ENCODE measurements at places on chromosomes 16 and 17.
A peak's percentile ranks its signal among the peaks of the same experiment; 100 is the strongest.

- DNase-seq = no peak
Observed at GRCh38 chr17:64156670-64157069, 26.7 kb upstream of the ERN1 start.

GRCh38 chr16:54444851-54445458, 158.4 kb upstream of the IRX3 start:
- DNase-seq = no peak

- no peak for DNase-seq
Observed at GRCh38 chr17:80818871-80819270, 172.8 kb upstream of the CHMP6 start.

DNA sequence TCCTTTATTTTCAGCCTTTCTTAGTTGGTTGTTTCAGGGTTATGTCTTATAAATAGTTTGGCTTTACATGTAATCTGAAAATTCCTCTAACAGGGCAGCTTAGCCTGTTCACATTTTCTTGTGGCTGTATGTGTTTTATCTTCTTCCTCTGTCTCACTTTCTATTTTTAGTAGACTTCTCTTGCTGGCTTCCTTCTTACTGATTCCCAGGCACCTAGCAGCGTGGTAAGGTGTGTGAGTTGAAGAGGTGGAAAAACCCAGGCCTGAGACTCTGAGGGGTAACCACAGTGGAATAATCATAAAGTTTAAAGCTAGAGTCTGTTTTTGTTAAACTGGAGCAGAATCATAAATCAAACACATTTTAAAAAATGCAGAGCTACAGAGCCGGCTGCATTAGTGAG, 190.9 kb downstream of the LGALS9B start:
- no peak for DNase-seq

DNA sequence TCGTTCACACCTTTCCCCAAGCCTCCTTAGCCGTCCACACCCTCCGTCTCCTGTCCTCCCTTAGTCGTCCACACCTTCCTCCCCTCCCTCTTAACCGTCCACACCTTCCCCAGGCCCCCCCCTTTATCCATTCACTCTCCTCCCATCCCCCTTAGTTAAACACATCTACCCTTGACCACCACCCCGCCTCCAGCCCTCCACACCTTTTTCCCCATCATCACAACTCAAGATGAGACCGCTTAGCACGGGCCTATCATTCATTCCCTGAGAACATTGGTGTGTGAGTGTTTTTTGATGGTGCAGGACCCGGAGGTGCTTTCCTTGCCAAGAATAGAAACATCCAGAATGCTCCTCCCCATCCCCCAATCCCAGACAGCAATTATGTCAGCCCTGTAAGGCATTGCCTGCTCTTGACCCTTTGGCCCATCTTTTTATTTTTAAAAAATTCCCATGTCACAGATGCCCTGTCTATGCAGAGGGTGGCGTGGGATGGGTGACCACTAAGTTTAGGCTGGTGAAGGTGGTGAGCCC, 1.4 kb downstream of the TENT4B start:
- no peak for DNase-seq

DNA sequence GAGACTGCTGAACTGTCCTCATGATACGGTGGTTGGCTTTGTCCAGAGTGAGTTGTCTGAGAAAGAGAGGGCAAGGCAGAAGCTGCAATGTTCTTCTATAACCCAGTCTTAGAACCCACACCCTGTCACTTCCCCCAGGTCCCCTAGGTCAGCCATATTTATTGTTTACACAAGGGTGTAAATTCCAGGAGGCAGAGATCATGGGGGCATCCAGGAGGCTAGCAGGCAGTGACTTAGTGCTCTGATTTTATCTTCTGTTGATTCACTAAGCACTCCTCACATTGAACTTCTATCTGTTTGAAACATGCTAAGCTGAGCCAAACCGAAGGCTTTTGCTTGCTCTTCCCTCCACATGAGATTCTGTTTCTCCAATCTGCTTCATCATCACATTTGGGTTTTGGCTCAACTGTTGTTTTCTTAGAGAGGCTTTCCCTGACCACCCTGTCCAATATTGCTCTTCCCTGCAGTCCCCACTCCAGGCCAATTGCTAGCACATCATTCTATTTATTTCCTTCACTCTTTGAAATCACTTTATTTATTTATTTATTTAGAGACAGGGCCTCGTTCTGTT, 34.3 kb upstream of the SHISA9 start:
- DNase-seq = no peak

DNA sequence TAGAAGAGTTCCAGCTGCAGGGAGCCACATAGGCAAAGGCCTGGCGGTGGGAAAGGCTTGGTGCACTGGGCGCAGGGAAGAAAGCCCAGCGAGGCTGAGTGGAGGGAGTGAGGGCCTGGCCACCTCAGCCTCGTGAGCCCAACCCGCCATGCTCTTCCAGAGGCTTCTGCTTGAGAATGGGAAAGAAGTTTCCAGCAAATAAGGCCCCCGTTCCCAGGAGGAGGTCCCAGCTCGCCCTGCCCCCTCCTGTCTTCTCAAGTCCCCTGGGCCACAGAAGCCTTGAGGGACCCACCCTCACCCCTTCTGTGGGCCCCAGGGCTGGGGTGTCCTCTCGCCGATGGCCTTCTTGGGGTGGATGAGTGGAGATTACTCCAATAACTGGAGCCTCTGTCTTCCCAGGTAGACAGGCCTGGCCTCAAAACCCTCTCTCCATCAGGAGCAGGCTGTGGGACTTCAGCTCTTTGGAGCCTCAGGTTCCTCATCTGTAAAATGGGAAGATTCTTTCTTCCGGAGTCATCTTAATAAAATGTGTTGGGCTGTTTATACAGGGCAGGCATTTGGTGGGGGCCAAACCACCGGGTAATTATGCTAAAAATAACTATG, 933 bp upstream of the SNN start:
- no peak for DNase-seq

DNA sequence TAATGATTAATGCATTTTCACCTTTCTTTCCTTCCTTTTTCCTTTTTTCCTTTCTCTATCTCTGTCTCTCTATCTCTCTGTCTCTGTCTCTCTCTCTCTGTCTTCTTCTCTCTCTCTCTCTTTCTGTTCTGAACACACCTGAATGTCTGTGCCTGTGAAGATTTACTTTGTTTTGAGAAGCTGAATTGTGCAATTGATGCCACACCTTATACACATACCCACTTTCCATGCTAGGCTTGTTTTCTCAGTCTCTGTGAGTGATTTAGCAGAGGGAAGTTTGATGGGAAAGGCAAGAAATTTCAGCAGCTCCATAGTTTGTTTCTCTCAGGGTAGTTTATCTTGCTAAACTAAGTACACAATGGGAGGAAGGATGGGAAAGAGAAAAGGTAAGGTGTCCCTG, 9.3 kb upstream of the CAPNS2 start:
- DNase-seq = no peak

DNA sequence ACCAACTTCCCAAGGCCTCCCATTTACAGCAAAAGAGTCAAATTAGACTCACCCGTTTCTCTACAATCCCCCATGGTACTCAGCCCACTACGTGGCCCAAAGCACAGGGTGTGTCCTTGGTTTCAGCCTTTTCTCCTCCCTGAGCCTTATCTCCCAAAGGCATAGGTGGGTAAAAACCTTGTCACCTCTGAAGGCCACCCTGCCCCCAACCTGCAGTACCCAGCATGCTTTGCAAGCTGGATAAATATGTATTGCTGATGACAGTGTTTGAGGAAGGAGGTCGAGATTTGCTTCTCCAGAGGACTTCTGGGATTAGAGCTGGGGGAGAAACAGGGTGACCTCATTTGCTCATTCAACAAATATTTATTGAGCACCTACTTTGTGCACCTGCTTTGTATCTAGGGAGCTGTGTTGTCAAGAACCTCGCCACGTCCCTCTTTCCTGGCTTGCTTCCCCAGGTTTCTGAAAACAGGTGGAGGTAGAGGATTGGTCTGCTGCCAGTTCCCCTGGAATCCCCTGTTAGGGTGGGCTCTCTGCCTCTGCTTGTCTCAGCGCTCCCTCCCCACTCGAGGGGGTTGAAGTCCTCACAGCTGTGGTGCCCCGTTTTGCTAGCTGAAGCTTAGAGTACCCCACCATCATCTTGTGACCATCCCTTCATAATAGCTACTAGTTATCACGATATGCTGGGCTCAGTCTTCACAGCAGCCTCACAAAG, 3.0 kb downstream of the LASP1 start:
- no peak for DNase-seq

DNA sequence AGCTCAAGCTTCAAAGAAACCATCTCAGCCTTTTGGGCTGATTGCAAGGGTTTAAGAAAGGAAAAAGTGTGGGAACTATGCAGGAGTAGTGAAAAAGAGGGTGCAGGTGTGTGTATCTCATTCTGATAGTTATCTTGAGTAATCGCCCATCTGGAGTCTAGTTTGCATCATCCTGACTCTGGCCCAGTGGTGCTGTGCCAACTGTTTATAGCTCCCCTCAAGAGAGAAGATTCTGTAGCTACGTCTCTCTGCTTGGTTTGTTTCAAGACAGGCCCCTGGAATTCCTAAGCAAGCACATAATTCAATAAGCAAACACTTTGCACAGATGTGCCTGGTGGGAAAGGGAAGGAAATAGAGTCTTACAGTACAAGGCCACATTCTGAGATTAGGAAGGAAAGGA, 144.4 kb downstream of the HAPSTR1 start:
- no peak for DNase-seq

DNA sequence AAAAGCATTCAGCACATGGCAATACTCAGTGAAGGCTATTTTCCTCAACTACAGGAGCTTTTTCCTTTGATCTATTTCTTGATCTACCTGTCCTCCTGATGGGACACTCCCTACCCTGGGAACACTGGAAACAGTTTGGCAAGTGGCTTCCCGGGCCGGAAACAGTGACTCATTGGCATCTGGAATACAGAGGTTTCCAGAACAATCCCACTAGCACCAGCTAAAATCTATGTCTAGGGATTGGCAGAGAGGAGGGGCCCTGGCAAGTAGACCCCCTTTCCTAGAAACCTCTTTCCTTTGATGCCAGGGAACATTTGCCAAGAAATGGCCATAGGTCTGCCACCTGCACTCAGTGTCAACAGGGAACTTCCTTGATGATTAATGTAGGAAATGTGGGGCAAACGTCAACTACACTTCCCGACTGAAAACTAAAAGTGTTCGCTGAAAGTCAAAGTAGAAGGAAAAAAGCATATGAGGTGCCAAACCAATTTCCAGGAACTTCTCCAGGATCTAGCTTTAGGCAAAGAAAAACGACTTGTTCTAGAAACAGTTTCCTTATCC, 30.4 kb upstream of the FBXW10B start:
- no peak for DNase-seq

DNA sequence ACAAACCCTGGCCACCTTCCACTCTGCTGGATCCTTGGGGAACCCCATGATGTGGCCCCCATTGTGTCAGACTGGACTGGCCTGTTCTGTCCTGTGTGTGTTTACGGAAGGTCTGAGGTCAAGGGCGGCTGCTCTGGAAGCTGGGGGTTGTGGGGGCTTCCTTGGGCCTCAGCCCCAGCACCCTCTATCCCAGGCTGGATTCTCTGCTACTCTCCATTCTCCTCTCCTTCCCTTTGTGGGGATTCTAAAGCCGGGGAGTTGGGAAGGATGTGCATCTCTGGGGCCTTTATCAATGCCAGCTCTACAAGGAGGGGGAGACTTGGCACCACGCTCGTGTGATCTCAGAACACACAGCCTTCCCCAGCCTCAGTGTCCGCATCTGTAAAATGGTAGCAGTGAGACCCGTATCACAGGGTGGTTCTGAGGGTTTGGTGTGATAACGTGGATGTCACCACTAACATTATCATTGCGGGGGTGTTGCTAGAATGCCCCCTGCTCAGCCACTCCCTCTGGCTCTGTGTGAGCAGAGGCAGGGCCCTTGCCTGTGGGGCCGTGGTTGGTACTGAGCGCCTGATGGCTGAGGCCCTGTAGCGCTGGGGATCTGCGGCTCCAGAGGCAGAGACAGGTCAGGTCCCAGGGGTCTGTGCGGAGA, 18.1 kb downstream of the ADGRG1 start:
- DNase-seq = no peak

DNA sequence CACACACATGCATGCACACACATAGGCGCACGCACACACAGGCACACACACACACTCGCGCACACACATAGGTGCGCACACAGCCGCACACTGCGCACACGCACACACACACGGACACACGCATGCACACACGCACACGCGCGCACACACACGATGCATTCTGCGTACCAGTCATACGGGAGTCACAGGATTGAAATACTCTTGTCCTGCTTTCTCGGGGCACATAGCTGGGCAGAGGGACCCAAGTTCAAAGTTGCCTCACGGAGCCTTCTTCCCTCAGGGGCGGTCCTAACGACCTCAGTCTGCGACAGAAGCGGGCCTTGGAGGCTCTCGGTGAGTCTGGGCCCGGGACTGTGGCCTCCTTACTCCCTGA, 56.0 kb downstream of the MRM1 start:
- no peak for DNase-seq

GRCh38 chr16:69089091-69089910, 16.2 kb upstream of the HAS3 start:
- DNase-seq = no peak

DNA sequence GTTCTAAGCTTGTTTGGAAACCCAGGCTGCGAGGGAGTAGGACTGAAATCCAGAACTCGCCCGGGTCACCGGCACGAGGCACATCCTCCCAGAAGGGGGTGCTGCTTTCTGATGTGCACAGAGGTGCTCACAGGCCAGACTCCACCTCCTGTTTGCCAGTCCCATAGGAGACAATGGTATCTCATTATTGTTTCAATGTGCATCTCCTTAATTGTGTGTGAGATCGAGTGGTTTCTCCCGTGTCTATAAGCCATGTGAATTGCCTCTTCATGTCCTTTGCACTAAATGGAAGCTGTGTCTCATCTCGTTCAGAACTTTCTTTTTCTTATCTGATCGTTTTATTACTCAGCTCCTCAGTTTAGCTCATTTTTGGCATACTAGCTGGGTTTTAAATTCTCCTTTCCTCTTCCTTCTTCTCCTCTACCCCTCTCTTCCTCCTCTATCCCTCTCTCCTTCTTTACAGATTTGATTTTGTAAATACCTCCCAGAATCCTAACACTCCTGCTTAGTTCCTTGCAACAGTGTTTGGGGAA, 32.1 kb upstream of the PRKCB start:
- peak; percentile 14 for DNase-seq

DNA sequence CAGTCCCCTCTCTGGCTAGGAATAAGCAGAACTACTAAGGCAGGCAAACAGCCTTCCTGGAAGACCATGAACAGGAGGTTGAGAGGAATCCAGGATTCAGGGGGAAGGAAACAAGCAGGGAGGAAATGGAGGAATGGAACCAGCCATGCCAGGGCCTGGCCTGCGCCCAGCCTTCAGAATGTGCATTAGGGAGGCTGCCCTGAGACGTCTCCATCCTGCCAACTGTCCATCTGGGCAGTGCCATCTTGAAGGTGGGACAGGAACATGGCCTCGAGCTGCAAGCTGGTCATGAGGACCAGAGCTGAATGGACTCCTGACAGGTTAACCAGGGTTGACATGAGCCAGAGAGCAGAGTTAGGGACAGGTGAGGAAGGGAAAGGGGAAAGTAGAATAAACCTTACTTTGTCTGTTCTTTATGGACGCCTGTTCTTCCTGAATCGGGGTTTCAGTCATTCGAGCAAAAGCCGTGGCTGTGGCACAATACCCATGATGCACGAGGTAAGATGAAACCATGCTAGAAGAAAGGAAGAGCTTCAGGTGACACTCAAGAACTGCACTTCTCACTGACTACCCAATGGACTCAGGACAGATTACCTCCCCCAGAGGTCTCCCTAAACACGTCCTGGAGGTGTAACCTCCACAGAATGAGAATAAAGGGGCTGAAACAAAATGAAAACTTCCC, 12.1 kb upstream of the GFOD2 start:
- DNase-seq = no peak
